ENCODE measurements at places on chromosomes 6 and 20.
A peak's percentile ranks its signal among the peaks of the same experiment; 100 is the strongest.

DNA sequence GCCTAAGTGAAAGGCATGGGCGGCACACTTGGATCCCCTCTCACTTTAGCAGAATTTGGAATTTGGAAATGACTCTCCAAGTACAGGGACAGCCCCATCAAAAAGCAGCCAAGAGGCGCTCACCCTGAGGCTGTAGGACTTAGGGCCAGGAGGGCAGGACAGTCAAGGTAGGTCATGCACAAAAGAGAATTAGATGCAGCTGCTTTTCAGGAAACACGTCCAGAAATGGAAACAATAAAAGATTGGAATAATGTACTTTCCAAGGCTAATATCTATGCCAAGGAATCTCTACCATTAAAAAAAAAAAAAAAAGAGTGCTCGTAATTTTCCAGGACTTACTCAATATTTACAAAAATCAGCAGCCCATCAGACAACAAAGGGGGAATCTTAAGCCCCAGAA lies 19.9 kb downstream of the PREP start:
- no peak for DNase-seq

- peak; percentile 63 for DNase-seq
These were observed 2.8 kb upstream of the PHF20 start for GRCh38 chr20:35768731-35769664.

GRCh38 chr6:149384464-149384863 lies 15.6 kb upstream of the SUMO4 start:
- no peak for DNase-seq

- no peak for DNase-seq
These were observed 332.3 kb downstream of the ZFAND3 start for GRCh38 chr6:38151580-38152500.
